ENCODE measurements at places on chromosomes 16 and 17. TPM values are rescaled to one million over a fixed set of nuclear protein-coding genes. Genes with fewer than 3 reads are reported as not detected.

CACNA1H gene
- 10.0 TPM for total RNA-seq

- no peak overlapping the region for H3K4me3 ChIP-seq
- DNase-seq = no peak
- no peaks in the 10 kb centered on the region for H3K27me3 ChIP-seq
- peaks cover 5% of the 10 kb centered on the region for H3K4me1 ChIP-seq
- no peak overlapping the region for H3K27ac ChIP-seq
These were observed 17.2 kb upstream of the N4BP1 start for GRCh38 chr16:48627148-48627547.

DNA sequence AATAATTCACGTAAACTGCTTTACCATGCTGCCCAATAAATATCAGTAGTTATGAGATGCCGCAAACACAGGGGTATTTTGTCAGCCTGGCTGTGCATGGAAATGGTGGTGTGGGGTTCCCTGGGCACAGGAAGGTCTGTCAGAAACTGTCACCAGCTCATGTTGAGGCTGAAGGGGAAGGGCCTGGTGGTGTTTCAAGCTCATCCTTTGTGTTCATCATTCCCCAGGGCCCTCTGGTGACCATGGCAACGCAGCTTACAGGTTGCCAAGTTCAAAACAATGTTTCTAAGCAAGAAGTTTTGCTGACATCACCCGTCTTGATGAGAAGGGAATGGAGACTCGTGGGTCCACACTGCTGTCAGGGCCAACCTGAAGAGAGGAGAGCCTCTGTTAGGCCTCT is 348.9 kb upstream of the C16orf82 start:
- H3K36me3 ChIP-seq = no peaks in the 10 kb centered on the region
- DNase-seq = no peak
- no peaks in the 10 kb centered on the region for H3K4me1 ChIP-seq
- H3K4me3 ChIP-seq = no peak overlapping the region
- no peaks in the 10 kb centered on the region for H3K27me3 ChIP-seq

- peaks cover 11% of the 10 kb centered on the region for H3K4me1 ChIP-seq
- DNase-seq = no peak
- no peaks in the 10 kb centered on the region for H3K27me3 ChIP-seq
- no peak overlapping the region for H3K4me3 ChIP-seq
- no peaks in the 10 kb centered on the region for H3K36me3 ChIP-seq
- no peak overlapping the region for H3K27ac ChIP-seq
These were observed 158.4 kb downstream of the KCNJ2 start for GRCh38 chr17:70327723-70328122.

DNA sequence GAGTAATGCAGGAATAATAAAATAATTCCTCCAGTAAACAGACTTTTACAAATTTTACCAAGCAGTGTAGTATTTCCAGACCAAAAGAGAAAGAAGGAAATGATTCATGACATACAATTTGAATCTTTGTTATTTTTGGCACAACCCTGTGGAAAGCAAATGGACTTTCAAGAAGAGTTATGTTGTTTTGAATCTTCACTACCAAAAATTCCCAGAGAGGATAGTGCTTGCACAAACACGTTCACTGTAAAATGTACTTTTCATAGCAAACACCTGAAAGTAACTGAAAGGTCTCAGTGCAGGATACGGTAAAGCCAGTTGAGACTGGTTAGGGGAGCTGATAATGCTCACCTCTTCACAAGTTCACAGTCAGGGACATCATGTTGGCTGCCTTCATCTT is 107.1 kb downstream of the USP22 start:
- H3K27ac ChIP-seq = no peak overlapping the region
- H3K27me3 ChIP-seq = no peaks in the 10 kb centered on the region
- H3K4me1 ChIP-seq = peaks cover 11% of the 10 kb centered on the region
- DNase-seq = no peak
- H3K36me3 ChIP-seq = no peaks in the 10 kb centered on the region
- no peak overlapping the region for H3K4me3 ChIP-seq

DNA sequence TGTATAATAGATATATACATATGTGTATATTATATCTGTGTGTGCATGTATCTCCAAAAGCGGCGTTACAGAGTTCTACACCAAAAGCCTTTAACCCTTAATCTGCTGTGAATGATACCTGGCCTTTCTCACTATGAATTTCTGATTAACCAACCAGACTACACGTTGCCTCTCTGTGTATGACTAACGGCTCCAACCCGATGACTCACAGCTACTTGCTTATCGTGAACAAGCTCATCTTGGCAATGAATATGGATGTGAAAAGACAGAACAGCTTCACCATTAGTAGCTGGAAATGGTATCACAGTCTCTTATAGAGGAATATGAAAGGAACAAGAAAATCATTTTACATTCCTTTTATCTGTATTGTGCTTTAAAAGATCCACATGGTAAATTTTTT is 23.8 kb upstream of the ARHGAP44 start:
- H3K4me1 ChIP-seq = no peaks in the 10 kb centered on the region
- no peaks in the 10 kb centered on the region for H3K36me3 ChIP-seq
- H3K4me3 ChIP-seq = no peak overlapping the region
- H3K27me3 ChIP-seq = no peaks in the 10 kb centered on the region
- H3K27ac ChIP-seq = no peak overlapping the region
